ENCODE measurements at places on chromosomes 2 and 18. TPM values are rescaled to one million over a fixed set of nuclear protein-coding genes. Genes with fewer than 3 reads are reported as not detected.
A peak's percentile ranks its signal among the peaks of the same experiment; 100 is the strongest.

- DNase-seq = no peak
Observed at GRCh38 chr18:60693426-60693825, 320.9 kb upstream of the MC4R start.

- DNase-seq = no peak
Observed at GRCh38 chr2:184904991-184905390, 306.7 kb downstream of the ZNF804A start.

Gene COBLL1
- total RNA-seq = 16.4 TPM

GRCh38 chr2:170047331-170048065 lies 130.4 kb upstream of the MYO3B start:
- no peak for DNase-seq

DNA sequence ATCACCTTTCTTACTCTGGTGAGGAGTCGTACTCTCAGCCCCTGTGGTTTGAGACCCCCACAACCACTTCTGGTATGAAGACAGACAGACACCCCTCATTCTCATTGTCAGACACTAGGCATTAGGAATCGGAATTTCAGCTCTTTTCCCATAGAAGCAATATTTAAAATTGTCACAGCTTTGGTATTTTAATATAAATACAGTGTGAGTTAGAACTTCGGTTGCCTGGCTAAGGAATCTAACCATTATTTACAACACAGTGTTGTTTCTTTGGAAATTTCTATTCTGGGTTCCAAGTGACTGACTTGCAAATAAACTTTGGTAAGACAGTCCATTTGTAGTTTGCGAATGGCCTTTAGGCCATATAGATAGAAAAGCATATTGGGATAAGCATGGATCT lies 318.1 kb downstream of the PARD3B start:
- DNase-seq = peak; percentile 29

DNA sequence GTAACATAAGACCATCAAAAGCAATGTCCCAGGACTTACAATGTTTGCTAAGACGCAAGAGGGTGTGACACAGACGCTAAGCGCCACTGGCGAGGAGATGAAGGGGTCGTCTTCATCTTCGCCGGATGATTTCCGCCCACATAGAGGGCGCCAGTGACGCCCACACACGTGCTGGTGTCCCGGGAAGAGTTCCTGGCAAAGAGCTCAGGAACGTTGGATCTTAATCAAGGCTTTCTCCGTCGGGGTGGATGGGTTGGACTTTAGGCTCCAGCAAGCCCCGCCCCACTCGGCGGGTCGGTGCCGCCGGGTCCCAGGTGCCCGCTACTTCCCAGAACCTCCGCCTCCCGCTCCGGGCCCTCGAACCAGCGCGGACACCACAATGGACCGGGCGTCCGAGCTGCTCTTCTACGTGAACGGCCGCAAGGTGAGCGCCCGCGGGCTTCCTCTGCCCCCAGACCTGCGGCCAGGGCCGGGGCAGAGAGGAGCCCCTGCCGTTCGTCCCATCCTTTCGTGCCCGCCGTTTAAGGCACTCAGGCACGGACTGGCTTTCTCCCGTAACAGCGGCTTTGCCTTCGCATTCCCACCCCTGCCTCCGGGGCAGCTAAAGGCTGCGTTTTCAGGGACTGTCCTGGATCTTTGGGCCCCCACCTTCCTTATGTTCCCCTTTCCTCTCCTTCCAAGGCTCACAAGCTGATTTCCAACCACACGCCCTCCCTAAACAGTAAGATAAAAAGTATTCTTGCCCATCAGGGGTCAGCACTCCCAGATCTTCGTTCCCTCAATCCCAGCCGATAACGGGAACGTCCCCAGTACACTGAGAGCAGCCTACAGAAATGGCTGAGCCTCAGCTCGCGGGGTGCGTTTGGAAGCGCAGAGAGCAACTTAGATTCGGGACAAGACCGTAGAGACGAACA lies at the start of gene AOX1:
AOX1 (plus strand) TSS at position 285 of the 914 bp plus-strand sequence; CDS start at position 380, 95 bp downstream.
- no peak for DNase-seq

- peak; percentile 91 for DNase-seq
Observed at GRCh38 chr2:218607436-218608115, at the start of gene PLCD4. PLCD4 (plus strand) TSS chr2:218607899; CDS start chr2:218615740, 7,841 bp downstream.

DNA sequence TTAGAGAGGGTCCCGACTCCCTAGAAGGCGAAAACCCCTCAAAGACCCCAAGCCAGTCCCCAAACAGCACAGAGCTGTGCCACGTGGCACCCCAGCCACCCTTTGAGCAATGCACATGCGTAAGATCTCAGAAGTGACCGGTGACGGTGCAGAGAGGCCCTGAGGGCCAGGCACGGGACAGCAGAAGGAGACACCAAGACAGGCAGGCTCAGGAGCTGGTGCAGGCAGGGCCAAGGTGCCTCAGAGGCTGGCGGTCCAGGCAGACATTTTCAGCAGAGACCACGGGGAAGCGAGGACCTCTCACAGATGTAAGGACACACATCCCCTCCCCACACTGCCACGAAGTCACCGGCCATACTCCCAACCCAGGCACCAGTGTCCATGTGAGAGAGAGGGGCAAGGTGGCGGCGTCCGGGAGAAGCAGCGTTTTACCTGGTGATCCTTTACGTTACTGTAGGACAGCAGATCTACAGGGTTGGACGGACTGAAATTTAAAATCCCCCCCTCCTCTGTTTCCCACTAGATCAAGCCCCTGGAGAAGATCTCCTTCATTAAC lies 2.0 kb upstream of the RAB17 start:
- DNase-seq = no peak

GRCh38 chr2:234701841-234702240 lies 205.0 kb upstream of the ARL4C start:
- no peak for DNase-seq

GRCh38 chr2:9319338-9319715 lies 104.0 kb downstream of the ITGB1BP1 start:
- no peak for DNase-seq

DNA sequence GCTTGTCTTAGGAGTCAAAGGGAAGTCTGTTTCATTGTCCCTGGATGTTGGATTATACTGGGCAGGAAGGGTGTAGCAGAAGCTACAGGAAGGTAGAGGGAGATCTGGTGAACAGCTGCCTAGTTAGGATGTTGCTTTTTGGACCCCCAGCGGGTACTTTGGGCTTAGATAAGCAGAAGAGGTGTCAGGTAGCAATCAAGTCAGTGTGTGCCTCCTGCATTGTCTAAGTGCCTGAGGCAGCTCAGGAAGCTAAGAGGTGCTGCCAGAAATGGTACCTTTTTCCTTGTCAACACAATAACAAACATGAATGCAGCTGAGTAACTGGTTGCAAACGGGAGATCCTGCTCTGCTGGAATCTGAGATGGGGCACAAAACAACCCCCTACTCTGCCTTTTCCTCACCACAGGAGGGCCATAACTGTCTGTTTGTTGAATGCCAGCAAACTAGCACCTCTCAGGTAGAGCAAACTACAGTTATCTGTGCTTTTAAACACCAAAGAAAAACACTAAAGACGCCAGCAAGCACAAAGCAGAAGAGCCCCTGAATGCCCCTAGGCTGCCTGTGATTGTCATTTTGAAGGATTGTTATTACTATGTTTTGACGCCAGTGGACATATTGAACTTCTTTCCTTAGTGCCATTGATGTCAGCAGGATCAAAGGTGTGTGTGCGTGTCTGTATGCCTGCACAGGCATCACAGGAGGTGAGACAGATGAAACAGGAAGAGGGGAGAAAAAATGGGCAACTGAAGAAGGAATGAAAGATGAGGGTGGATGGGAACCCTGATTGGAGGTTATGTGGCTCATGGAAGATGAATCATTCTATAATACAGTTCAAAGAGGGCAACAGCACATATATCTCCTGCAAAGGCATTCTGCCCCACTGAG lies 151.4 kb downstream of the ETAA1 start:
- no peak for DNase-seq

- no peak for DNase-seq
Observed at GRCh38 chr2:239588451-239589269, 187.8 kb upstream of the HDAC4 start.

- DNase-seq = no peak
Observed at GRCh38 chr2:161876416-161876815, 197.6 kb downstream of the DPP4 start.

GRCh38 chr2:26521054-26521912 lies 43.4 kb upstream of the OTOF start:
- no peak for DNase-seq

DNA sequence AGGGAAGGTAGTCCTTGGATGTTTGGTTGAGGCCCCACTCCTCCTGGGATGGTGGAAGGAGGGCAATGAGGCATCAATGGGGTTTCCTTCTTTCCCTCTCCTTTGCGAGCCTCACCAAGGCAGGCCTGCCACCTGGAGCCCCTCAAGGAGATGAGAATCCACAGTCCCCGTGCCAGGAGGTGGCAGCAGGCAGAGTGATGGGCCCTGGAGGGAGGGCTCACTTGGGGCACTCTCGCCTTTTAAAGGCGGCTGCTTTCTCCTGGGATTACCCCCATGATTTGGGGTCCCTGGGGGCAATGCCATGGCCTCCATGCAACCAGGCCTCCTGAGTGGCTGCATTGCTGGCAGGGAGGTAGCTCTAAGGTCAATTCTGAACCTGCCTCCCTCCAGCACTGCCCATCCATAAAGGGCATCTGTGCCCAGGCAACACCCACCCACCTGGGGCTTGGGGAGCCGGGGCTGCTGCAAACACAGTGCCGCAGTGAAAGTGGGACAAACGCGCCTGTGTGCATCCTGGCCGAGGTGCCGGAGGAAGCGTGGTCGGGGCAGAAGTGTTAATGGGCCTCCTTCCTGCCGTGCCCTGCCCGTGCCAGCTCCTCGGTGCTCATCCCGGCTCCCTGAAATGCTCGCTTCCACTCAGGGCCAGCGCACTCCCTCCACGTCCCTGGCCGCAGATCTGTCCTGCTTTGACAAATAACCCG lies 55.9 kb downstream of the ZFP36L2 start:
- DNase-seq = no peak

Gene TSPYL6
- total RNA-seq = not detected

Gene GKN1
- total RNA-seq = not detected

- DNase-seq = no peak
Observed at GRCh38 chr2:79820281-79820680, 307.4 kb downstream of the CTNNA2 start.

DNA sequence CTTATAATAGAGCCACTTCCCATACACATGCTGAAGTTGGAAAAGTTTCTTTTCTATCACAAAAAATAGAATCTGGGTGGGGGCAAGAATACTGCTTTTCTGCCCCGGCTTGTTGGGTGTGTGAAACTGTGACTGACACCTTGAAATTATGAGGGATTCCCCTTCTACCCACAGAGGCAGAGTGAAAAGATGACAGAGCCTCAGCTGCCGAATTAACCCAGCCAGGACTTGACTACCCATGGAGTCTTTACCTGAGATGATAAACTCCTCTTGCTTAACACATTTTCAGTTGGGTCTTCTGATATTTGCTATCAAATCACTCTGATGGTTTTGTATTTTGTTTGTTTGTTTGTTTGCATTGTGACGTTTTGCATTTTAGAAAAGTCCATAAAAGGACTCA lies 66.0 kb upstream of the PMAIP1 start:
- no peak for DNase-seq

DNA sequence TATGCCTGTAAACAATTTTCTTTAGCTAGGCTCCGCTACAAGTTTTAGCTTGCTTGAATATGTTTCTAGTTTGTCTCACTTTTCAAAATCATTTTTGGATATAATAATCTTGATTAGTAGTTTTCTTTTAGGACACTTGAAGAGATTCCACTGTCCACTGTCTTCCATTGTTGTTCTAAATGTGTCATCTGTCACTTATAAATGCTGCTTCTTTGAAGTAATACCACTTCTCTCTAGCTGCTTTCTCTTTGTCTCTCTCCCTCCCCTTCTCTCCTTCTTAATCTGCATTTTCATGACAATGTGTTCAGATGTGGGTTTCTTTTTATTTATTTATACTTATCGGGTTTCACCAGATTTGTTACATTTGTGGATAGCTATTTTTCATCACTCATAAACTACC lies 73.7 kb upstream of the DPP10 start:
- no peak for DNase-seq

Gene LOXL3
- 0.81 TPM for total RNA-seq

GRCh38 chr2:129754831-129755230 lies 224.6 kb upstream of the RAB6C start:
- DNase-seq = no peak

Gene PID1
- total RNA-seq = 3.6 TPM

DNA sequence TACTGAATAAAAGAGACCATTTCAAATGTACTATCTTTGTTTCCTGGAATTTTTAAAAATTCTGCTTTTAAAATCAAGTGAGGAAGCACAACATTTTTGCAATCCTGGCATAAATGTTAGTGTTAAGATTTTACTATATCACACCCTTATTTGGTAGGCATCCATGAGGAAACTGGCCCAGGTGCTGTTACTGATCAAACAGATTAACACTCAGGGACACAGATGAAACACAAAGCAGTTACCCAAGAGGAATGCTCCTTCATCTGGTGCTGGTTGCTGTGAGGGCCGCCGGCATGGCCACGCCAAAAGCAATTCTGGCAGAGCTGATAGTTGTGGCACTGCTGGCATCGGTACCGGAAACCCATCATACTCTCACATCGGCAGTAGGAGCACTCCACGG lies 96.8 kb downstream of the DTNB start:
- DNase-seq = no peak

DNA sequence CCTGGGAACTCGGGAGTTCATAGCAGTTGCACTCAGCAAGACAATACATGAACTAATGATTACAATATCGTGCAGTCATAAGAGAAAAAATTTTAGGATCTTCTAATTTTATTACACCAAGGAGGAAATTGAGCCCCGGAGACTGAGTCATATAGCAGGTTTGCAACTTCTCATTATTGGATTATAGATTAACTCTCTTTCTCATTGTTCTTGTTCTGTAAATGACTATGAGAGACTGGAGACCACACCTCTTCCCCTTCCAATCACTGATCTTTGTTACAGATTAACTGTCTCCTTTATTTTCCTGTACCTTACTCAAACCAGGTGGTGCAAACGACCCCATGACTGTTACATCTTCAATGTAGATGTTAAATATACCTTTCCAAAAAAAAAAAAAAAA lies 435.8 kb upstream of the DDX18 start:
- DNase-seq = peak; percentile 63

Gene SULT1C2
- total RNA-seq = 42.8 TPM

GRCh38 chr2:39755466-39755865 lies 23.6 kb downstream of the THUMPD2 start:
- no peak for DNase-seq

DNA sequence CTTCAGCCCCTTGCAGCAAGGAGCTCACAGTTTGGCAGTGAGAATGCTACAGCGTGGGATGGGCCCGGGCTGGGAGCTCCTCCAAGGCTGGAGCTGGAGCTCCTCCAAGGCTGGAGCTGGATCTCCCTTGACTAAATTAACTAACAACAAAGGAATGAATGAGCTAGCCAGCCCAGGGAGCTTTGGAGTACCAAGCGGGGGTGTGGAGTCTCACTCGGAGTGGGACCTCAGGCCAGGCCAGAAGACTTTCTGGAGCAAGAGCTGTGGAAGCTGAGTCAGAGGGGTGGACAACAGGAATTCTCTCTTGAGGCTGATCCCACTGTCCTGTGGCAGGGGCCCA lies 244.7 kb upstream of the HS6ST1 start:
- no peak for DNase-seq
